ENCODE measurements at places on chromosomes 5 and 9. TPM values are rescaled to one million over a fixed set of nuclear protein-coding genes. Genes with fewer than 3 reads are reported as not detected.

AGXT2 gene
- total RNA-seq: not detected

FBN2 gene
- total RNA-seq: not detected

ROR2 gene
- total RNA-seq: not detected

PCDHA6 gene
- not detected for total RNA-seq

C9 gene
- total RNA-seq: not detected

FAM221B gene
- total RNA-seq: not detected

ORM2 gene
- total RNA-seq: not detected

ACTBL2 gene
- total RNA-seq: not detected

PCDHB7 gene
- not detected for total RNA-seq

Measured in activated naive CD4-positive, alpha-beta T cell treated with anti-CD3 and anti-CD28 coated beads, Interleukin-2, amount 10 ng/mL, durations not matched to agents 5 hours and 36 hours (primary cell).